Mesendoderm (in vitro differentiated cells): ENCODE measurements at places on chromosomes 1 and 21.

DNA sequence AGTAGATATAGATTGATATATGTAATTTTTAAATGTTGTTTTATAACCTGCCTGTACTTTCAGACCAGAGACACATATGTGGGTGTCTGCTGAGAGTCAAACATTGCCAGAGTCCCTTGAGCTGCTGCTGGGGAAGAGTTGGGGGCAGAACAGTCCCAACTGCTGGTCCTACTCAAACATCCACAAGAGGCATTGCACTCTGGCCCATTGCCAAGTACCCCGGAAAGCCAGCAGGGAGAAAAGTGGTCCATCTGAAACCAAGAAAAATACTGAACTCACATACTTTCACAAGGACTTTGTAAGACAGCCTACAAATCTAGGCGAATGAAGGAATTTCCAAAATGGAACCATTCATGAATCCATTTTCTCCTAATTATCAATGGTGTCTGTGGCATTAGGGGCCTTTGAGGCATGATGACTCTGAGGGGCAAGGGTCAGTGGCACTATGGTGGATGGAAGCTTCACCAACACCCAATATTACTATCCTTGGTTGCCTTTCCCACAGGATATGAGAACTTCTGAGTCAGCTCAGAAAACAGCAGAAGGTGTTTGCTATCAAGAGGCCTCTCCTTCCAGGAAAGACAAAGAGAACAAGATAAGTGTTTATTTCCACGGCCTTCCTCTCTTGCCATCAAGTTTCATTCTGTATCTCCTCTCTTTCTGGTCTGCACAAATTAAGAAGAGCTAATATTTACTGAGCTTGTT, 7.3 kb upstream of the TBX15 start:
- H3K36me3 ChIP-seq = no peaks in the 10 kb centered on the region
- H3K4me3 ChIP-seq = no peak overlapping the region
- H3K4me1 ChIP-seq = no peaks in the 10 kb centered on the region
- no peak for DNase-seq
- no peak overlapping the region for H3K27ac ChIP-seq

GRCh38 chr21:29613021-29613420, 314.3 kb downstream of the BACH1 start:
- H3K4me1 ChIP-seq = no peaks in the 10 kb centered on the region
- no peaks in the 10 kb centered on the region for H3K36me3 ChIP-seq
- no peak overlapping the region for H3K27ac ChIP-seq
- H3K27me3 ChIP-seq = no peaks in the 10 kb centered on the region
- no peak overlapping the region for H3K4me3 ChIP-seq
- DNase-seq = no peak

DNA sequence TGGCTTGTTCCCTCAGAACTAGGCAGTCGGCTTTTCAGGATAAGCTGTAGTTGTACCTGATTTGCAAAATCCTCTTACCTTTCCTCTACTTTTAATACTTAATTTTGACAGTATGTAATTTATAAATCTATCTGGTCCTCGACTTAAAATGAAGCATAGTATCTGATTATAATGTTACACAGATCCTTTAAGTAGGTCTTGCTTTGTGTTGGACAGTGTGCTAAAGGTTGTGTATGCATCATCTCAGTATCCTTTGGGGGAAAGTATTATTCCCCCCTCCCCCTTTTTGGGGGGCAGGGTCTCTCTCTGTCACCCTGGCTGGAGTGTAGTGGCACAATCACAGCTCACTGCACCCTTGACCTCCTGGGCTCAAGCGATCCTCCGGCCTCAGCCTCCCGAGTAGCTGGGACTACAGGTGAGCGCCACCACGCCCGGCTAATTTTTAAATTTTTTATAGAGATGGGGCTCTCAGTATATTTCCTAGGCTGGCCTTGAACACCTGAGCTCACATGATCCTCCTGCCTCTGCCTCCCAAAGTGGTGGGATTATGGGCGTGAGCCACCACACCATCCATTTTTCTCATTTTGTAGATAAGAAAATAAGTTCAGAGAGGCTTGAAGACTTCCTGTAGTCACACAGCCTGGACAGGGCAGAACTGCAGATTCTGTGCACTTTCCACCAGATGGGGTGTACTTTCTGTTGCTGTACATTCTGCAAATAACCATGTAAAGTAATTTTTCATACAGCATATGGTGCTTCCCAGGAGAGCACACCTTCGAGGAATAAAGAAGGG, 791 bp upstream of the STX6 start:
- H3K4me3 ChIP-seq = no peak overlapping the region
- no peaks in the 10 kb centered on the region for H3K4me1 ChIP-seq
- DNase-seq = no peak
- no peak overlapping the region for H3K27ac ChIP-seq
- no peaks in the 10 kb centered on the region for H3K36me3 ChIP-seq

DNA sequence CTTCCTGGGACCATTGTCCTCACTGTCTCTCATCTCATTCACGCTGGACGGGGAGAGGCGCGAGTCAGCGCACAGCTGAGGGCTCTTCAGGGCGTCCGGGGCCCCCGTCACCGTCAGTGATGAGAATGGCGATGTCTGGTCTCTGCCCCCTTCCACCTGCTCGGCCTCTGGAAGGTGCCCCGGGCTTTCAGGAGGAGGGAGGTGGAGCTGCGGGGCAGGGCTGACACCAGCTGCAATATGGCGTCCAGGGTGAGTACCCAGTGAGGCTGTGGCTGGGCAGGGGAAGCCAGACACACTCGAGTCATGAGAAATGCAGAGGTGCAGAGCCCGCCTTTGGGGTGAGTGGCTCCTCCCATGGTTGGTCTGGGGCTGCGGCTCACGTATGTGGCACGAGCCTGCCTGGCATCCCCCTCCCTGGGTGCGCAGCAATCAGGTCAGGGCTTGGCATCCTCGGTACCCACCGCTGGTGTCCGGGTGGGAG, 15.1 kb downstream of the MORN1 start:
- H3K27ac ChIP-seq = no peak overlapping the region
- no peaks in the 10 kb centered on the region for H3K27me3 ChIP-seq
- H3K4me3 ChIP-seq = no peak overlapping the region
- no peaks in the 10 kb centered on the region for H3K4me1 ChIP-seq
- DNase-seq = no peak
- no peaks in the 10 kb centered on the region for H3K36me3 ChIP-seq

- no peak overlapping the region for H3K4me3 ChIP-seq
Observed at GRCh38 chr1:4408380-4408779, 246.0 kb upstream of the AJAP1 start.

- no peaks in the 10 kb centered on the region for H3K27me3 ChIP-seq
- no peak overlapping the region for H3K4me3 ChIP-seq
- H3K27ac ChIP-seq = no peak overlapping the region
- no peaks in the 10 kb centered on the region for H3K36me3 ChIP-seq
Observed at GRCh38 chr1:116448785-116449385, 75.8 kb downstream of the ATP1A1 start.

DNA sequence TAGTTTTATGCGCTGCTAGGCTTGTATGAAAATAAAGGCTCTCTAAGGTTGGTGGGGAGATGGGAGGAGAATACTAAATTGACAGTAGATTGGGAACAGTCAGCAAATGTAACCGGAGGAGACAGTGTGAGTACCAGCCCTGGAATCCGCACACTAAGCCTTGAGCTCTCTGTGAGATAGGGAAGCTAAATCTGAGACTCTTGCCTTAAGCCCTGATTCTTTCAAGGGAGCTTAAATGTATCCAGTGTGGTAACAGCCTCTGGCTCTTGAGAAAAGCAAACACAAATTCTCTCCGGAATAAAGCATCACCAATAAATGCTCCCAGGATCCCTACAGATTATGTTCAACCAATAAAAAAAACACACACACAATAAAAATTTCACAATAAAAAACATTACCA, 33.0 kb upstream of the PDPN start:
- no peaks in the 10 kb centered on the region for H3K27me3 ChIP-seq
- H3K27ac ChIP-seq = no peak overlapping the region
- H3K36me3 ChIP-seq = no peaks in the 10 kb centered on the region

DNA sequence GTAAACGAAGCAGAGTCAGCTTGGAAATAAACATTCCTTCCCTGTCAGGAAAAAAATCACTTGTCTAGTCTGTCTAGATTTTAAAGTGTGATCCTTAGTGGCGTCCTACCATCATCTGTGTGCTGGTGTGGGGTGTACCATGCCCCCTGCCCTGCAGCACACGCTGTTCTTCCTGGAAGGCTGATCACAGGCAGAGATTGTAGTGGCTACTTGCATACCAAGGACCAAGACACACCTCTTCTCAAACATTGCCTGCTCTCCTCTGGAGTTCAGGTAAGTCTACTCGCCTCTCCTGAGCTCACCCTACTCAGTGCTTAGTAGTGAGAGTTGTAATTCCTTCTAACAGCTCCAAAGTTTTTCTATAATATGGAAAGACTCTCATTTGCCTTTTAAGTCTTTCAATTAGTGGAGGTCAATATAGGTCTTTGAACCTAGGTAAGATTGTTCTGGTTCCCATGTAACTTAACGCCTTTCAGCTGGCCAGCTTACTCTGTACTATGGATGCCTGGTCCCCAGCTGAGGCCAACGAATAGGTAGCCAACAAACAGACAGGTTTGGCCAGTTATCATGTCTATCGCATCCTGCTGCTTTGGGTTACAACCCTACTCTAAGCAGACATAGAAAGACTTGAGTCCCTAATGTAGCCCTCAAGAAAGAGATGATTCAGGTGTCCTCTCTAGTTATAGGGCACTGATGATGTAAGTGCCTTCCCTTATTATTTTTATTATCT, 55.4 kb downstream of the XCL1 start:
- H3K36me3 ChIP-seq = no peaks in the 10 kb centered on the region
- DNase-seq = no peak
- H3K4me3 ChIP-seq = no peak overlapping the region
- no peaks in the 10 kb centered on the region for H3K27me3 ChIP-seq

GRCh38 chr1:48744032-48744431, 32.7 kb downstream of the BEND5 start:
- DNase-seq = no peak
- no peaks in the 10 kb centered on the region for H3K36me3 ChIP-seq
- H3K4me3 ChIP-seq = no peak overlapping the region
- no peaks in the 10 kb centered on the region for H3K27me3 ChIP-seq

GRCh38 chr21:29896884-29897283, 42.9 kb downstream of the GRIK1 start:
- no peak for DNase-seq
- no peaks in the 10 kb centered on the region for H3K4me1 ChIP-seq
- H3K4me3 ChIP-seq = no peak overlapping the region
- H3K36me3 ChIP-seq = no peaks in the 10 kb centered on the region

GRCh38 chr1:66752671-66753371, 562 bp downstream of the DYNLT5 start:
- no peaks in the 10 kb centered on the region for H3K27me3 ChIP-seq
- H3K27ac ChIP-seq = no peak overlapping the region
- H3K4me1 ChIP-seq = peaks cover 2% of the 10 kb centered on the region
- H3K36me3 ChIP-seq = no peaks in the 10 kb centered on the region
- peak; percentile 8 for DNase-seq

DNA sequence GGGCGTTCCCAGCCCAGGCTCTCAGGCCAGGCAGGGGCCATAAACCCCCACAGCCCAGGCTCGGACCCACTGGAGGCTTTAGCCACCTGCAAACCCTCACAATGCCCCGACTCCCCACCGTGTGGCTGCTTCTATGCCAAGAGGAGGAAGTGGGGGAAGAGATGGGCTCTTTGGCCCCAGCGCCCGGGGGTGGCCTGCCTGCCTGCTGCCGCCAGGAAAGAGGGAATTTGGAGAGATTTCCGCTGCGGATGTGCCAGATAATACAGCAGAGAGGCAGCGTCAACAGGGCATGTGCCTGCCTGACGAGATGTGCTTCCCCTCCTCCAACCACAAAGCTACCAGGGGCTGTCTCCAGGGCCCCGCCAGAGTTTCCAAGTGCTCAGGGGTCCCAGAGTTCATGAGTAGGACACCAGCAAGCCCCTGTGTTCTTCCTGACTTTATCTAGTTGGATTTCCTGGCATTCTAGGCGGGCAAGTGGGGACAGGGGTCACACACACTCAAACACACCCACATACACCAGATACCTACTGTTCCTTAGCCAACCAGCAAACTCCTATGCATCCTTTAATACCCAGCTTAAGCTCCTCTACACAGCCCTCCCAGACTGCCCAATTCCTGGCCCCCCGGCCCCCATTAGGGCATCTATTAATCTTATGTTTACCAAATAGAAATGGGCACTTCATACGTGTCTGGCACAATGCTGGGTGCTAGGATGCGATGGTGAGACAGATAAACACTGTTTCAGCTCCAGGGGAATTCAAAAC, 14.1 kb downstream of the EPHA2 start:
- no peaks in the 10 kb centered on the region for H3K27me3 ChIP-seq
- no peak for DNase-seq
- peaks cover 46% of the 10 kb centered on the region for H3K4me1 ChIP-seq
- peaks cover 42% of the 10 kb centered on the region for H3K36me3 ChIP-seq
- H3K4me3 ChIP-seq = no peak overlapping the region

- no peak for DNase-seq
- H3K36me3 ChIP-seq = no peaks in the 10 kb centered on the region
- H3K27me3 ChIP-seq = no peaks in the 10 kb centered on the region
- H3K4me1 ChIP-seq = peaks cover 3% of the 10 kb centered on the region
- no peak overlapping the region for H3K27ac ChIP-seq
Observed at GRCh38 chr1:226946841-226947240, 6.7 kb downstream of the COQ8A start.

GRCh38 chr1:183551924-183552323, 38.3 kb downstream of the NCF2 start:
- no peaks in the 10 kb centered on the region for H3K27me3 ChIP-seq
- H3K4me1 ChIP-seq = no peaks in the 10 kb centered on the region
- peaks cover 2% of the 10 kb centered on the region for H3K36me3 ChIP-seq
- H3K4me3 ChIP-seq = no peak overlapping the region
- DNase-seq = no peak

GRCh38 chr1:206083750-206084149, 30.8 kb downstream of the RHEX start:
- no peaks in the 10 kb centered on the region for H3K27me3 ChIP-seq
- DNase-seq = no peak
- H3K4me1 ChIP-seq = peaks cover 2% of the 10 kb centered on the region
- no peaks in the 10 kb centered on the region for H3K36me3 ChIP-seq

DNA sequence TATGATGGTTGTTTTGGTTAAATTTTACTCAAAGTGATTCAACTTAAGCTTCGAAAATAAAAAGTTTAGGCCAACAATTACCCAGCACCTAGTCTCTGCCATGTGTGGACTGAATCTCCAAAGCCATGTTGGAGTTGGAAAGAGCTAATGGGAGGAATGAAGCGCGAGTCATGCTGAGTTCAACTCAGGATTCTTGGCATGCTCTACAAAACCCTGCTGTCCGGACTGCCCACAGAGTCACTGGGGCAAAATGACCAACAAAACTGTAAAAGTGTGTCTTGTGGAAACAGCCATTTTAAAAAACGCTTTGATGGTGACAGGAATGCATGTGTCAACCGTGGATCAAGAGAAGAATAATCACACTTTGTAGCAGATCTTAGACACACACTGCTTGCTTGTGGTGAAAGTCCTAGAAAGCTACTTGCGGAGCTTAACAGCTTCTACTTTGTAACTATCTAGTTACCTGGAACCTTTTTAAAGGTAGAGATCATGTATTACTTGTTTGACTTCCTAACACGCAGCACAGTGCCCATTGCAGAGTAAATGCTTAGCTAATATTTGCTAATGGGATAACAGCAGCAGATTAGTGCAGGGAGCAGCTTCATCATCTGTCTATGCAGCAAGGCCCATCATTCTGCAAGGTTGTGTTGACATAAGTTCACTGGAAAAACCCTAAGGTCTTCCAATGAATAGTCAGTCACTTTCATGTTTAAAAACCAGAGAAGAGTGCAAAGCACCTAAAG, 7.0 kb upstream of the GBP6 start:
- no peaks in the 10 kb centered on the region for H3K36me3 ChIP-seq
- no peak overlapping the region for H3K27ac ChIP-seq
- H3K4me3 ChIP-seq = no peak overlapping the region
- DNase-seq = no peak
